Tibial nerve (tissue), 4 donors: ENCODE measurements at places on chromosomes 12 and 14.

- H3K27me3 ChIP-seq = no peaks in the 10 kb centered on the region
- no peaks in the 10 kb centered on the region for H3K36me3 ChIP-seq
- no peak overlapping the region for H3K27ac ChIP-seq
- H3K4me3 ChIP-seq = no peak overlapping the region
- DNase-seq = no peak
Measured at GRCh38 chr12:31220061-31220460, 105.9 kb downstream of the SINHCAF start.

- H3K36me3 ChIP-seq = no peaks in the 10 kb centered on the region
- H3K27me3 ChIP-seq = no peaks in the 10 kb centered on the region
- no peak for DNase-seq
- peaks cover 6% of the 10 kb centered on the region for H3K4me1 ChIP-seq
- H3K4me3 ChIP-seq = no peak overlapping the region
Measured at GRCh38 chr12:105020241-105020962, 34.3 kb downstream of the NOPCHAP1 start.

DNA sequence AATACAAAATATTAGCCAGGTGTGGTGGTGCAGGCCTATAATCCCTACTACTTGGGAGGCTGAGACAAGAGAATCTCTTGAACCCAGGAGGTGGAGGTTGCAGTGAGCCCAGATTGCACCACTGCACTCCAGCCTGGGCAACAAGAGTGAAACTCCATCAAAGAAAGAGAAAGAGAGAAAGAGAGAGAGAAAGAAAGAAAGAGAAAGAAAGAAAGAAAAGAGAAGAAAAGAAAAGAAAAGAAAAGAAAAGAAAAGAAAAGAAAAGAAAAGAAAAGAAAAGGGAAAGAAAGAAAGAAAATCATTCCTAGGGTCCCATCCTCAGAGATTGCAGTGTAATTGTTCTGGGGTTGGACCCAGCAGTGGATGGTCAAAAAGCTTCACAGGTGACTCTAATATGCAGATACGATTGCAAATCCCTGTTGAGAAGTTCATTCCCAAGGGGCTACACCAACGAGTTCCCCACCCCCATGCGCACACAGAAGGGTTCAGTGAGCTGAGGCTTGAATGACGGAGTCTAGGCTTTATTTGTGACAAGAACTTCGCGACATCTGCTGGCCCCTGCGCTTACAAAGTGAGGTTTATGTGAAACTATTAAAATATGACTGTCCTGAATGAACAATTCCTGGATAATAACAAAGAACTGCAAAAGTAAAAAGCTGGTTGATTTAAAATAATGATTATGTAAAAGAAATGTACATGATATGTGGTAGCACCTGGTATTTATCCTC, 17.4 kb upstream of the RNASE12 start:
- DNase-seq = no peak
- no peak overlapping the region for H3K4me3 ChIP-seq
- no peaks in the 10 kb centered on the region for H3K36me3 ChIP-seq
- H3K4me1 ChIP-seq = no peaks in the 10 kb centered on the region
- H3K27ac ChIP-seq = no peak overlapping the region

GRCh38 chr12:71871116-71871515, 31.6 kb downstream of the TBC1D15 start:
- H3K36me3 ChIP-seq = peaks cover 31% of the 10 kb centered on the region
- no peak overlapping the region for H3K4me3 ChIP-seq
- no peak for DNase-seq
- H3K27me3 ChIP-seq = no peaks in the 10 kb centered on the region

GRCh38 chr12:52956987-52957386, 8.1 kb downstream of the KRT18 start:
- H3K36me3 ChIP-seq = no peaks in the 10 kb centered on the region
- H3K27ac ChIP-seq = no peak overlapping the region
- no peaks in the 10 kb centered on the region for H3K27me3 ChIP-seq
- no peak for DNase-seq
- no peak overlapping the region for H3K4me3 ChIP-seq
- H3K4me1 ChIP-seq = no peaks in the 10 kb centered on the region

DNA sequence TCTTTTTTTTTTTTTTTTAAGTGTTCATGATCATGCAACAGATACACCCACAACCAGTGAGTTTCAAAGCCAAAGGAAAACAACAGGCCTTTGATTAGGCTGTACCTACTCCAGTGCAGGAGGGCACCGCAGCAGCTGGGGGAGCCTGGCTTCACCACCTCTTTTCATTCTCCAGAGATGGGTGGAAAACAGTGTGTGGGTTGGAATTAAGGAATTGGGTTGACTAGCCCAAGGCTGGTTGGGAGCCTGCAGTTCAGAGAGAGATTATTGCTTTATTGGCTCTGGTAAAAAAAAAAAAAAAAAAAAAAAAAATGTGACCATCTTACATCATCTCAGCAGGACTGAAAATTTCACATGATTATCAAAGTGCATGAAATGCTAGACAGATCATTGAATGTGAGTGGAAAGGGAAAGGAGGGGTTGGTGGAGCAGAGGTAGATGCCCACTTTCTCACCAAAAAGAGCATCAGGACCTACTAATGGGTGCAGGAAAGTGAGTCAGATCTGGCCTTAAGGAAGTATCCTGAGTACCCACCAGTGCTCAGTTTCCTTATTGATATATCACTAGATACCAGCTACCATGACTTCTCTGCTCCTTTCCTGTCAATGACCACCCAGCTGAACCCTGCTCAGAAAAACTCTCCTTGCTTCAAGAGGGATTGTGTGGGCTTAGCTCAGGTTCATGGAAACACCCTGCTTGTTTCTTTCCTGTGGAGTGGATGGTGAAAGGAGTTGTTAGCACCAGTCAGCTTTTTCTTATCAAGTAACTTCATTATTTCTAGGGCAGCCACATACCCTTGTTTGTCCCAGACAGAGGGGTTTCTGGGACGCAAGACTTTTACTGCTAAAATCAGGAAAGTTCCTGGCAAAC, 54.8 kb upstream of the DYRK2 start:
- H3K36me3 ChIP-seq = no peaks in the 10 kb centered on the region
- H3K4me1 ChIP-seq = peaks cover 4% of the 10 kb centered on the region
- H3K4me3 ChIP-seq = no peak overlapping the region
- DNase-seq = no peak

DNA sequence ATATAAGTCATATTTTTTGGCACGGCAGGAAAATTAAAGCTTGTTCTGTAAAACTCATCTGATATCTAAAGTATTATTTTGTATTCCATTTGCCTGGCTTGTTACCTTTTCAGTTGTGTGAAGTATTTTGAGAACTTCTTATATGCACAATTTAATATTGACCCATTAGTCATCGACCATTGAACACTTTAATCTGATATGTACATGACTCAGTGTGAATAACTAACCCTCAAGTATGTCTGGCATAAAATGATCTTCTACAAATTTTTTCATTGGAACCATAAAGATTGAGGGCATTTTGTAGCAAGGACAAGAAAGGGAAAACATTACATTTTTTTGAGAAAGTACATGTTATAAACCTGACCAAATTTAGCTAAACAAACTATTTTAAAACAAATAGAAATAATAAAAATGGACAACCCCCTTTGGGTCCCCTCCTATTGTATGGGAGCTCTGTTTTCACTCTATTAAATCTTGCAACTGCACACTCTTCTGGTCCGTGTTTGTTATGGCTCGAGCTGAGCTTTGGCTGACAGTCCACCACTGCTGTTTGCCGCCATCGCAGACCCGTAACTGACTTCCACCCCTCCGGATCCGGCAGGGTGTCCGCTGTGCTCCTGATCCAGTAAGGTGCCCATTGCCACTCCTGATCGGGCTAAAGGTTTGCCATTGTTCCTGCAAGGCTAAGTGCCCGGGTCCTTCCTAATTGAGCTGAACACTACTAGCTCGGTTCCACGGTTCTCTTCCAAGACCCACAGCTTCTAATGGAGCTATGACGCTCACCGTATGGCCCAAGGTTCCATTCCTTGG, 118.8 kb downstream of the SLC6A15 start:
- H3K27ac ChIP-seq = no peak overlapping the region
- no peaks in the 10 kb centered on the region for H3K27me3 ChIP-seq
- no peak for DNase-seq
- no peaks in the 10 kb centered on the region for H3K36me3 ChIP-seq
- no peaks in the 10 kb centered on the region for H3K4me1 ChIP-seq

DNA sequence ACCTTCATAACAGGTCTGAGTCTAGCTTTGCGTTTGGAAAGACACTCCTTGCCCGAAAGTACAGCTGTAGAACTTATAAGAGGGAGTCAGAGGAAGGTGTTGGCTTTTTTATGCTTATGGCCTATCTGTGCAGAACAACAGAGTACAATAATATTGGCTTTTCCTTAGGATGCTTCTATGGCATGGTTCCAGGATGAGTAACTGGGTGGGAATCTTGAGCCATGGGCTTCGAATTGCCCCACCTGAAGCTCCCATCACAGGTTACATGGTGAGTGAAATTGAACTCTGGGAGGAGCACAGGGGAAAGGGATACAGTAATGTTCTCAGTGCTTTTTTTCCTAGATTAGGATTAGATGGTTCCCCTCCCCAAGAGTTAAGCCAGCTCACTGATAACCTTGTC, 13.0 kb downstream of the PARP2 start:
- H3K36me3 ChIP-seq = peaks cover 92% of the 10 kb centered on the region
- DNase-seq = no peak
- H3K27ac ChIP-seq = no peak overlapping the region
- H3K4me1 ChIP-seq = no peaks in the 10 kb centered on the region

GRCh38 chr14:100653409-100653808, 66.2 kb upstream of the BEGAIN start:
- H3K4me3 ChIP-seq = no peak overlapping the region
- H3K36me3 ChIP-seq = no peaks in the 10 kb centered on the region
- no peak for DNase-seq
- H3K27me3 ChIP-seq = no peaks in the 10 kb centered on the region
- H3K4me1 ChIP-seq = no peaks in the 10 kb centered on the region
- H3K27ac ChIP-seq = no peak overlapping the region

GRCh38 chr14:76904740-76905569, 78.7 kb downstream of the LRRC74A start:
- no peaks in the 10 kb centered on the region for H3K4me1 ChIP-seq
- H3K27me3 ChIP-seq = no peaks in the 10 kb centered on the region
- H3K36me3 ChIP-seq = no peaks in the 10 kb centered on the region
- DNase-seq = peak; percentile 43
- peak overlapping the region; percentile 83 for H3K27ac ChIP-seq
- H3K4me3 ChIP-seq = no peak overlapping the region

DNA sequence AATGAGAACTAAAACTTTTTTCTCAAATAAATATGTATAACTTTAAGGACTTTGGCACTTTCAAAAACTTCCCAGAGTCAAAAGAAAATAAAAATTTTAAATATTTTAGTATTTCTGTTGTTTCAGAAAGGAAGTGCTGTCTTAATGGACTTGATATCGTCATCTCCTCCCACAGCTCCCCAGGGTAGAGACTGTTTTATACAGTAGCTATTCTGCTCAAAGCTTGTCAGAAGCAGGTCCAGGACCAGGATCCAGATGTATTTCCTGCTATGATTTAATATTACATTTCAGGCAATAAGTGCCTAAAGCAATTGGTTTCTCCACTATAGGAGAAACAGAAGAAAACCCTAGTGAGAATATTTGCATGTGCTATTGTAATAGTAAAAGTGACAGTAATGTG, 218.5 kb upstream of the G2E3 start:
- no peaks in the 10 kb centered on the region for H3K4me1 ChIP-seq
- H3K36me3 ChIP-seq = no peaks in the 10 kb centered on the region
- DNase-seq = no peak
- H3K27me3 ChIP-seq = no peaks in the 10 kb centered on the region

GRCh38 chr12:41188058-41188840, at the start of gene PDZRN4:
TSS of gene PDZRN4 (plus strand) at chr12:41188320.
- peak; percentile 60 for DNase-seq
- H3K4me1 ChIP-seq = peaks cover 4% of the 10 kb centered on the region
- H3K4me3 ChIP-seq = peak within 1 kb of the TSS; percentile 42
- H3K27me3 ChIP-seq = no peaks in the 10 kb centered on the region

DNA sequence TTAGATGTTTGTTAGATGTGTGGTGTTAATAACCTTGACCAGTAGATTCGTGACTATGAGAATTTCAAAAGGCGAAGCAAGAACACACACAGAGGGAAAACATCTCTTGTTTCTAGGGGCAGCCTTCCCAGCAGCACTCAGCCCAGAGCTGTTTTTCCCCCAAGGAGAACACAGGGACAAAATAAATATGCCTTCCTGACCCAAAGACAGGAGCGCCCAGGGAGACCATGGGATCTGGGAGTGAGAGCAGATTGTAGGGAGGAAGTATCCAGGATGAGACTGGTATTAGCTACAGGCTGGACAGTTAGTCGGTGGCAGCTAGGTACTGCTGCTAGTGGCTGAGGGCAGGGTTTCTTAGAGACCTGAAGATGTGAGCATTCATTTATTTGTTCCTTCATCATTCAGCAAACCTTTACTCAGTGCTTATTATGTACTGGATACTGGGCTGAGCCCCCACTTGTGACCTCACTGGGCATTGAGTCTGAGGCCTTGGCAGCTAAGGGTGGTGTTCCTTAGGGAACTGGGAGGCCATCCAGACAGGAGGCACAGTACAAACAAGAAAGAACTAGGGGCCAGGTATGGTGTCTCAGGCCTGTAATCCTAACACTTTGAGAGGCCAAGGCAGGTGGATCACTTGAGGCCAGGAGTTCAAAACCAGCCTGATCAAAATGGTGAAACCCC, 469.8 kb downstream of the ZFP36L1 start:
- no peaks in the 10 kb centered on the region for H3K27me3 ChIP-seq
- H3K27ac ChIP-seq = no peak overlapping the region
- H3K4me3 ChIP-seq = no peak overlapping the region
- H3K4me1 ChIP-seq = peaks cover 65% of the 10 kb centered on the region
- DNase-seq = no peak

DNA sequence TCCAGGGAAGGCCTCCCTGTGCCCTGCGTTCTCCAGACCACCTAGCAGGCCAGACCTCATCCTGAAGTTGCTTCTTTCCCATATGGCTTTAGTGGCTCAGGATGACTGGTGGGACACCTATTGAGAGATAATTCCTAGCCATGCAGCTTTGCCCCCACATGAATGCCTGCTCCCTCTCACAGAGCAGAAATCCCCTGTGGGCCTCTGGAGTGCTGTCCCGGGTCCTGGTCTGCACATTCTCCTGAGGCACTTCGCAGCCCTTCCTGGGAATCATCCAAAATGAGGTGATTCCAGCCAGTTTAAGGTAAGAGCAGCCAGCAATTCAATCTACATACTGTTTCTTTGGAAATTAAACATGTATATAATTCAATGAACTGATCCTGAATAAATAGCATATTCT, 135.9 kb downstream of the GPR65 start:
- H3K27me3 ChIP-seq = no peaks in the 10 kb centered on the region
- DNase-seq = no peak
- H3K4me1 ChIP-seq = no peaks in the 10 kb centered on the region
- H3K36me3 ChIP-seq = no peaks in the 10 kb centered on the region
- no peak overlapping the region for H3K4me3 ChIP-seq
- H3K27ac ChIP-seq = no peak overlapping the region
